ENCODE measurements at places on chromosomes 2 and 18. TPM values are rescaled to one million over a fixed set of nuclear protein-coding genes. Genes with fewer than 3 reads are reported as not detected.
A peak's percentile ranks its signal among the peaks of the same experiment; 100 is the strongest.

C2orf81 gene
- 4.4 TPM for total RNA-seq

RABL2A gene
- 63.2 TPM for total RNA-seq

ARHGAP28 gene
- total RNA-seq: 3.3 TPM

THSD7B gene
- 1.3 TPM for total RNA-seq

TNFRSF11A gene
- 3.1 TPM for total RNA-seq

VAPA gene
- total RNA-seq: 261 TPM

ANKRD44 gene
- 48.5 TPM for total RNA-seq

TBR1 gene
- 139 TPM for total RNA-seq

IL36RN gene
- not detected for total RNA-seq

HOXD11 gene
- total RNA-seq: not detected

PASK gene
- total RNA-seq: 36.7 TPM

DNA sequence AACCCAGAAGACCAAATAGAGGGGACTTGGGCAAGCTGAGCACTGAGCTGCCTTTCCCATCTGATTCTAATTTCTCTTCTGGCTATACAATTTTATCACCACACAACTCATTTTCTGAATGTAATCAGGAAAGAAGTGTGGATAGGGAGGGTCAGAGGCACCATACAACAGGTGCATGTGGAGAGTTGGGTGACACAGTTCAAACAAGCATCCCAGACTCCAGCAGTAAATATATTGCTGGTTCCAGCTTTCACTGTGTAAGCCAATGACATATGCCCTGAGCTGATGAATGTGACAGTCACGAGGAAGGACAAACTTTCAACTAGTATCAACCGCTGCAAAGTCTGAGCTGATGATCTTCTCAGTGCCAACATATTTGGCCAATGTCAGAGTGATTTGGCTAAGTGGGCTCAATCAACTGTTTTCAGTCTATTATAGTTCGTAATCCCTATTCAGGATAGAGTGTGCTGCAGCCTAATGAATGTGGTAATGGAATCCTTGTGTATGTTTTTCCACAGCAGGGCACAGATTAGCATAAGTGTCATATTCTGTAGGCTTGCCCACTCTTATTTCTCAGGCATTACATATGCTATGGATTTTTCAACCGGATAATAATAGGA lies 109.9 kb upstream of the MEIS1 start:
- no peak for DNase-seq

- no peak for DNase-seq
These were observed 55.2 kb upstream of the RALBP1 start for GRCh38 chr18:9419956-9420631.

GRCh38 chr2:9002313-9002636 lies 1.2 kb downstream of the MBOAT2 start:
- DNase-seq: no peak

DNA sequence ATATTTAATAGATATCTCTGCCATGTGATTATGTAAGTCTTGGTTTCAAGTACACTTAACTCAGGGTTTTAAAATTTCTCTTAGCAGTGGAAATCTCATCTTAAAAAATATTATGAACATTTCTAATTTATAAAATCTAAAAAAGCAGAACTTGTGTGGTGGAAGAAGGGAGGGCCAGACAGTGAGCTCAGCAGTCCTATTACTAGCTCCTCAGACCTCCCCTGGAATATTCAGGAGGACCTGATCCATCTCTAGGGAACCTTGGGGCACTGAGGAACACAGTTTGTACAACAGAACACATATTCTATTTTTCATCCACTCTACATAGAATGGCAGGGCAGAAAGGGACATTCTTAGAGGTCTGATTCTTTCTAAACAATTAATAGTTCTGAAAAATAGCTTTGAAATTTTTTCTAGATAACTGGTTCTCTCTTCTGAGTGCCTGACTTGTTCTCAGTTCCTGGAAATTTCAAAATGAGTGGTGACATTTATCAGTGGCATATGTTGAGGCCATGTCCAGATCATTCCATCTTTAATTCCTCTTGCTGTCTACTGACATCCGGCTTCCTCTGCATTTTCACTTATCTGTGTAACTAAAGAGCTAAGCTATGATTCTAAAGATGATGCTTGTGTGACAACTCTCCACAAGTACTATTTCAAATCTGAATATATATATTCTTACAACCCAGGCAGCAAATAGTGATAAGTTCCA lies 8.2 kb upstream of the MAP4K4 start:
- DNase-seq: no peak

DNA sequence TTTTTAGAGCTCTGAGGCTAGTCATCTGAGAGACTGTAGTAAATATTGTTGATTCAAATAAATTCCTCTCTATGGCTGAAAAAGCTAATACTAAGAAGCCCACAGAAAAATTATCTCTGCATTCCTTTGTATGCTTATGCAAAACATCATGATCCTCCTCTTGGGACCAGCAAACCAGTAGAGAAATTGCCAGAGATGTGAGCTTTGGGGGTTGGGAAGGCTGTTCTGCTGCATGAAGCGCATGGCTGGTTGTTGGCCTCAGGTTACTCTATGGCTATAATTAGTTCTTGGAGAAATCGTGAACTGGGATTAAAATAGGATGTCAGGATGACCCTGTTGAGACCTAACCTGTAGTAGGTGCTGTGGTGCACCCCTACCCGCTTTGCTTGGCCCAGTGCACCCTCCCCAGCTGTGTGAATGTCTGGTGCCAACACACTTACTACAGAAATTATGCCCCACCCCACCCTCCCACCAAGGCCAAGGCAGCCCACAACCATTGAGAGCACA lies 35.5 kb upstream of the C1D start:
- no peak for DNase-seq

GRCh38 chr2:45068571-45069140 lies 59.4 kb upstream of the SIX2 start:
- DNase-seq: no peak

DNA sequence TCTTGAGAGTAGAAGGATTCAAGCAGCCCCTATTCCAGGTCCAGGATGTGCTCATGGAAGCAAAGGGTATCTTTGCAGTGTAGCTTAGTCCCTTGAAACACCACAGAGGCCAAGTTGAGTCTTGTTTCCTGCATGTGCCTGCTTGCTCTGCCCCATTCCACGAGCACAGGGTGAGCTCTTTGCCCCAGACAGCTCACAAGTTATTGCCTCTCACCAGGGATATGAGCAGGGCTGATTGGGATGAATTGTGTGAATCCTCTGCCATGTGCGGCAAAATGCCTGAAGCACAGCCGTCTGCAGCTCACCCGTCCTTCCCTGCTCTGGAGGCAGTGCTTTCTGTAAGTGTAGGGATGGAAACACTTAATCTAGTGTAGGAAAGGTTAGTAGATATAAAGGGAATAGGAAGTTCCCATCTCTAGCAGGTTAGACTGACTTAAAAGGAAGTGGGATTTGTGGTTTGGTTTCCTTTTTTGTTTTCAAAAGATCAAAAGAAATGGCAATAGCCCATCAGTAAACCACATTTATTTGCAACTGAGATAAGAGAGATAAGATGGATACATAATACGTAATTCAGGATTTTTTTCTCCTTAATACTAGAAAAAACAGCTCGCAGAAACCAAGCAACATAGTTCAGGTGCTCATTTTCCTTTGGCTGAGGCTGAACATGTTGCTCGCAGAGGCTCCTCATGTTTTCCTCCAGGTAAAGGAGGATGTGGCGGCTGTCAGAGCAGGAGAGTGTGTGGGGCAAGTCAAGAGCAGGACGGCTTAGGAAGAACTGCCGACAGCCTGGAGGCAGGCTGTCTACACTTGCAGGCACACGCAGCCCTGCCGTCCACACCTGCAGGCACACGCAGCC lies 41.4 kb downstream of the TMEM182 start:
- no peak for DNase-seq

DNA sequence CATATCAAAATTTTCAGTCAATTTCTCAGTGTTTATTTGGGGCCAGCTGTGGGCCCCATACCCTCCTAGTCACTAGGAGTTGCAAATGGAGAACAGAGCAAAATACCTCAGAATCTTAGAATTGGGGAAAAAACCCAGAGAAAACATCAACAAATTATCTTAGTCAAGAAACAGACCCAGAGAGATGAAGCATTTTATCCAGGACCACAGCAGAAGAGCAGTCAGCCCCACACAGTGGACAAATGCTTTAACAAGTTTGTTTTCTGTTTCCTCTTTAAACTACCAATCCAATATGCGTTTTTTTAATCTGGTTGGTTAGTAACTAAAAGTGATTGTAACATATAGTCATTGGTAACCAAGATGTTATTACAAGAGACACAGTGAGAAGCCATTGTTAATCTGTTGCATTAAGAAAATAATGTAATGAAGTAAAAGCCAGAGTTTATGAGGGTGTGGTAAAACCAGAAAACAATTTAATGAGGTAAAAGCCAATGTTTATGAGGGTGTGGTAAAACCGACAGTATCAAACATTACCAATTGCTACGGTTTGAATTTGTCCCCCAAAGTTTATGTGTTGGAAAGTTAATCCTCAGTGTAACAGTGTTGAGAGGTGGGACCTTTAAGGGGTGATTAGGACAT lies 60.7 kb upstream of the COX7A2L start:
- no peak for DNase-seq

GRCh38 chr2:74514368-74515270 lies at the start of gene TLX2:
Gene TLX2 (plus strand): TSS chr2:74514450. CDS start chr2:74514807, 357 bp downstream.
- no peak for DNase-seq

DNA sequence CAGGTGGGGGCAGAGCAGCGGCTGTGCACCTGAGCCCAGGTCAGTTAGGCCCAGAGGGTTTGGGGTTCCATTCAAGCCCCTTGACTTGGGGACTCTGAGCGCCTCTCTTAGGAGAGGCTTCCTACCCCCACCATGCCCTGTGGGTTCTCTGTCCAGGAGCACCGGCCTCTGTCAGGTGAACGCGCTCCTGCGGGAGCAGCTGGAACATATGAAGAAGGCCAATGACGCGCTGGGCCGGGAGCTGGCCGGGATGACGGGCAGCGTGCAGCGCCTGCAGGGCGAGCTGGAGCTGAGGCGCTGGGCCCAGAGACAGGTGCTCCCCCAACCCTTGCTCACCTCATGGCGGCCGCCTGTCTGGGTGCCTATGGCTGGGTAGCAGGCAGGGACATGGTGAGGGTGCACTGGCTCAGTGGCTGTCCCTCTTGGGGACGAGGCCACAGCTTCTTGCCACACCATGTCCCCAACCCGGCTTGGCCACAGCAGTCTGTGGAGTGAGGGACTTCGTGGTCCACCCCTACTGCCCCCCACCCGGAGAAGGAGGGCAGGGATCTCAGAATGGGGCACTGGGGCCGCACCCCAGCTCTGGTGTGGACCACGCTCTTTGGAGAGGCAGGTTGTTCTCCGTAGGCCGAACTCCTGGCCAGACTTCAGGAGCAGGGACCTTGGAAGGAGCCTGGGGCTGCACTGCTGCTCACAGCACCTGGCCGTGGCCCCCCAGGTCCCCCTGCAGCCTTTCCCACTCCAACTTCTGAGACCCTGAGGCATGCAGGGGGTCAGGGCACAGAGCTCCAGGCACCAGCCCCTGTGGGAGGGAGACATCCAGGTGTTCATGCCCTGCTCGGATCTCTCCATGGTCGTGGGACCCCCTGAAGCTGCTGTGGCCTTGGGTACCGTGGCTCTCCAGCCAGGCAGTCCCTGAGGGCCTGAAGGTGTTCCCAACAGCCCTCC lies 19.7 kb downstream of the CROCC2 start:
- DNase-seq: peak; percentile 37

DNA sequence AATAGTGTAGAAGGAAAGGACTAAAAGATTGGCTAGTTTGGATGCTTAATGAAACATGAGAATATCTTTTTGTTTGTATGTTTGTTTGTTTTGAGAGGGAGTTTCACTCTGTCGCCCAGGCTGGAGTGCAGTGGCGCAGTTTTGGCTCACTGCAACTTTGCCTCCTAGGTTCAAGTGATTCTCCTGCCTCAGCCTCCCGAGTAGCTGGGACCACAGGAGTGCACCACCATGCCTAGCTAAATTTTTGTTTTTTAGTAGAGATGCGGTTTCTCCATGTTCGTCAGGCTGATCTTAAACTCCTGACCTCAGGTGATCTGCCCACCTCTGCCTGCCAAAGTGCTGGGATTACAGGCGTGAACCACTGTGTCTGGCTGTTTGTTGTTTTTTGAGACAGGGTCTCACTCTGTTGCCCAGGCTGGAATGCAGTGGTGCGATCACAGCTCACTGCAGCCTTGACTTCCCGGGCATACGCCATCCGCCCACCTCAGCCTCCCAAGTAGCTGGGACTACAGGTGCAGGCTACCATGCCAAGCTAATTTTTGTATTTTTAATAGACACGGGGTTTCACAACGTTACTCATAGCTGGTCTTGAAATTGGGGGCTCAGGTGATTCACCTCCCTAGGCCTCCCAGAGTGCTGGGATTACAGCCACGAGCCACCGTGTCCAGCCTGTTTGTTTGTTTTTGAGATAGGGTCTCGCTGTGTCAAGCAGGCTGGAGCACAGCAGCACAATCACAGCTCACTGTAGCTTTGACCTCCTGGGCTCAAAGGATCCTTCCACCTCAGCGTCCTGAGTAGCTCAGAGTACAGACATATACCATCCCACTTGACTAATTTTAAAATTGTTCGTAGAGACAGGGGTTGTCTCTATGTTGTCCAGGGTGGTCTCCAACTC lies 209.2 kb downstream of the MYCN start:
- DNase-seq: no peak

DNA sequence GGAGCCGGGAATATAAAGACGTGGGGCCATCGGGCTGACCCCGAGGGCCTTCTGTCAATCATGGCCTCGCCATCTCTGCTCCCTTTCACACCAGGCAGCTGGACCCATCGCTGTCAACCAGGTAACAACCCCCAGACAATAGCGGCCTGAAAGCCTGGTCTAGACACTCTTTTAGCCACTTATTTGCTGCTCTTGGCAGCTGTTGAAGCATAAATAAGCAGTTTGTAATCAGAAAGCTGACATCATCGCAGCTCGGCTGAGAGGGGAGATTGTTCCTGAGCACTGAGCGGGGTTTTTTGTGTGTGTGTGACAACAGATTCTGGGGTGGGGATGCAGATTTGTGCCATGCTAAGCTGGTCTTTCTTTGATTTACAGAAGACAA lies 423.6 kb upstream of the POU3F3 start:
- DNase-seq: peak; percentile 71

GRCh38 chr18:12278741-12279682 lies 24.9 kb downstream of the CIDEA start:
- no peak for DNase-seq

DNA sequence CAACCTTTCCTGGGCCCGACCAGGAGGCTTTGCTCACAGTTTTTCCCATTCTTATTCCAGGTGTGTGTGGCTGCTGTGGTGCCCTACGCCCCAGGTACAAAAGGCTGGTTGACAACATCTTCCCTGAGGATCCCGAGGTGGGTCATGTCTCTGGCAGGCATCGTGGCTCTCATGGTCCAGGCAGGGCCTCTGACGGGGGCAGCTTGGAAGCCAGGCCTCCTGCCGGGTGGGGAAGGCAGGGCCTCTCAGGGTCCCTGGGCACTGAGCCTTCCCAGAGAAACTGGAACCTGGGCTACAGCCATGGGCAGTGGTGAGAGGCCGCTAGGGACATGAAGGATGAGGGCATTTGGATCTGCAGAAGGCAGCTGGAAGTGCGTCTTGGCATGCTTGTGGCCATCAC lies 49.4 kb downstream of the EFR3B start:
- no peak for DNase-seq

GRCh38 chr2:101751875-101752619 lies 54.5 kb downstream of the MAP4K4 start:
- DNase-seq: no peak

DNA sequence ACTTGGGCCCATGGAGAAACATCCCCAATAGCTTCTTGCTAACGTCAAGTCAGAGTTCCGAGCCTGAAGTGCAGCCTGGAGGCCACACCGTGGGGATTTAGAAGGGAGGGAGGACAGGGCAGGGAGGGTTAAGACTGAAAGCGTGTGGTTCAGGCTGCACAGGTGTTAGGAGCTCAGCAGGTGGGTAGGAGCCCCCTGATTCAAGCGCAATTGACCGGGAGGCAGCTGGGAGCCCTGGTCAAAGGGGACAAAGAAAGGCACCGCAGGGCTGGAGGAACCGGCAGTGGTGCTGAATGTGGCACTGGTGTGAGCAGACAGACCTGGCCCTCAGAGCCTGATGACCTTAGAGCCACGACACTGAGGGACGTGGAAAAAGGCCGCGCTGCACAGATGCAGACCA lies 149.6 kb downstream of the TMEM18 start:
- no peak for DNase-seq

Measured in dorsolateral prefrontal cortex (tissue), 122 donors.